ENCODE measurements at places on chromosomes 13 and 19.

DNA sequence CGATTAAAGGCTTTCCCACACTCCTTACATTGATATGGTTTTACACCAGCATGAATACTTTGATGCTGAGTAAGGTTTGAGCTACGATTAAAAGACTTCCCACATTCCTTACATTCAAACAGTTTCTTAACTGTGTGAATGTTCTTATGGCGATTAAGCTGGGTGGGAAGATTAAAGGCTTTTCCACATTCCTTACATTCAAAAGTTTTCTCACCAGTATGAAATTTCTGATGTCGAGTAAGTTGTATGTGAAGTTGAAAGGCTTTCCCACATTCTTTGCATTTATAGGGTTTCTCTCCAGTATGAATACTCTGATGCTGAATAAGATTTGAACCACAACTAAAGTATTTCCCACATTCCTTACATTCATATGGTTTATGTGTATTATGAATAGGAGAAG lies 20.0 kb downstream of the ZNF780B start:
- no peak for DNase-seq

GRCh38 chr19:30423481-30423880 lies 51.3 kb downstream of the ZNF536 start:
- no peak for DNase-seq

DNA sequence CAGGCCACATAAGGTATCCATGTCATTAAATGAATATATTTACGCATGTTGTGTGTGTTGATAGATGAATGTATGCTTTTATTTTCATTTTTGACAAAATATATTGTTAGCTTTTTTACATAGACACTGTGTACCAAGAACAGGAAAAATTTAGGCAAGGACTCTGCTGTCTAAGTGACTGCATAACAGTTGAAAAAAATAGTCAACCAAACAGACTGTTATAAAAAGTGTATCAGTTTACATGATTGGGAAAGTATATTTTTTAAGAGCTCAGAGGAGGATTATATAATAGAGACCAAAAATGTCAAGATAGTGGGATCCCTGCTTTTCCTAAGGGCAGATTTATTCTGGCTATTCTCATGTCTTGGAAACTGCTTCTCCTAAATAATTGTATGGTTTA lies 858.0 kb downstream of the SLITRK1 start:
- DNase-seq = peak; percentile 2

DNA sequence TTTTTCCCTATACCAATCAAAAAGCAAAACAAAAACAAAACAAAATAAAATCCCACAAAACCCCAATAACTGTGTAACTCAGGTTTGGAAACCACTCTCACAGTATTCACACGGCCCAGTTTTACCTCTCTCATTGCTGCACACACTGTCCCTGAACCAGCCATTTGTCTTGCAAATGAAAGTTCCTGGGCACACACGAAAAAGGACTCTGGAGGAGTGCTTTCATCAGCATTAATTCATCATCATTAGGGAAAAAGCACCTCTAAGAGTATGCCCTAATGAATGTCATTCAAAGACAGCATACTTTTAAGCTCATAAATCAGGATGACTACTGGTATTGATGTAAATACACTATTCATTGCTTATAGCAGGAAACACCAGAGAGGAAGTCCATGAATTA lies 306.3 kb downstream of the DNAJC15 start:
- no peak for DNase-seq

- no peak for DNase-seq
These were observed 5.6 kb downstream of the NDUFS7 start for GRCh38 chr19:1389033-1389940.

GRCh38 chr13:90868321-90868920 lies 479.1 kb upstream of the MIR17HG start:
- no peak for DNase-seq

DNA sequence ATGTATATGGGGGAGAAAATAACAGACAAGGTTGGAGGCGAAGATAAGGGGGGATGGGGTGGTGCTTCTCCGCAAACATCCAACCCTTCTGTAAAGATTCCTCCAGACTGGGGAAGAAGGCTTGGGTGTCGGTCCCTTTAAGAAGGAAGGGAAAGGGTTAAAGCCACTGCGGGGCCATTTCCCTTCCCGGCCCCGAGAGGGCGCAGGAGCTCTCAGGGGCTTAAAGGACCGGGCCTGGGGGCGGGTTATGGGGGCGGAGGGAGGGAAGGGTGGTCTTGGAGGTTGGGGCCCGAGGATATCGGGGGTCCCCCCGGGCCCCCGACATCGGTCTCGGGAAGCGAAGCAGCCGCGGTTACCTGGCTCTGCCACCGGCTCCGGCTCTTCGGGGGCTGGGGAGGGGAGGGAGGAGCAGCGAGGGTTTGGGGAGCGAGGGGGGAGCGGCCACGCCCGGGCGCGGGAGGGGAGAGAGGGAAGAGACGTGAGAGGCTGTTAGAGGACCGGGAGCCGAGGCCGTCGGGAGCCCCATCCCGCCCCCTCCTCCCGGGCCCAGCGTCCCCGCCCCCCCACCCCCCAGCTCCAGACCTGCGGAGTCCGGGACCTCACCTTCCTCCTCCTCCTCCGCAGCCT lies 2.8 kb downstream of the TNNT1 start:
- peak; percentile 46 for DNase-seq

DNA sequence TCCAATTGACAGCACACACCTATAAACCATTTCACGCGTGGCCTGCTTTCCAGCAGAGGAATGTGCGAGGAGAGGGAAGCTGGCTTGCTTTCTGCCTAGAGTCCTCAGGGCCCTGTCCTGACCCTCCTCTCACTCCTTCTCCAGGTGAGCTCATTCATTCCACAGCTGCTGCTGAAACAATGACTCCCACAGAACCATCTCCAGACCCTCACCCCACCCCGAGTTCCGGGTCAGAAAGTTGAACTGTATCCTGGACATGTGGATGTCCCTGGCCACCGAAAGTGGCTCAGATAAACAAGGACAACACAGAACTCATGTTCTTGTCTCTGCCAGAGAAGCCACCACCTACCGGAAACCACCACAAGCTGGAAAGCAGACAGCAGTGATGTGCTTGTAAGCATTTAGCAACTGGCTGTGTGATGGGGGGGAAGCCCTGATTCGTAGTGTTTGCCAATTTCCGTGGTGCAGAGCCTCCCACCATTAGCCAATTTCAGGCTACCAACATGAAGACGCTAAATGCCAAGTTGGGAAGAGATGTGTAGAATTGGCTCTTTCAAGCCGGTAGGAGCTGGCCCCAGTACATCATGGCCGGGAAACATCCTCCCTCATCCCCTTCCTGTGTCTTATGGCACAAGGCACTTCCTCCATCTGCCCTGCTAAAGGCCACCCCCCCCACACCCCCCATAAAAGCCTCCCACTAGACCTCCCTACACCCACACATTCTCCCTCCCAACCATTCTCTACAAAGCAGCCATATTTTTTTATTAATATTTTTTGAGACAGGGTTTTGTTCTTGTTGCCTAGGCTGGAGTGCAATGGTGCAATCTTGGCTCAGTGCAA lies 5.0 kb downstream of the SYCE2 start:
- peak; percentile 12 for DNase-seq

- no peak for DNase-seq
These were observed 55.4 kb upstream of the ATP12A start for GRCh38 chr13:24624801-24625231.

- DNase-seq = peak; percentile 24
These were observed 77.0 kb downstream of the TM9SF2 start for GRCh38 chr13:99577934-99578917.

- DNase-seq = no peak
These were observed 1467.8 kb downstream of the UQCRFS1 start for GRCh38 chr19:27744926-27745768.

GRCh38 chr13:98069985-98070384 lies 72.9 kb upstream of the FARP1 start:
- no peak for DNase-seq

DNA sequence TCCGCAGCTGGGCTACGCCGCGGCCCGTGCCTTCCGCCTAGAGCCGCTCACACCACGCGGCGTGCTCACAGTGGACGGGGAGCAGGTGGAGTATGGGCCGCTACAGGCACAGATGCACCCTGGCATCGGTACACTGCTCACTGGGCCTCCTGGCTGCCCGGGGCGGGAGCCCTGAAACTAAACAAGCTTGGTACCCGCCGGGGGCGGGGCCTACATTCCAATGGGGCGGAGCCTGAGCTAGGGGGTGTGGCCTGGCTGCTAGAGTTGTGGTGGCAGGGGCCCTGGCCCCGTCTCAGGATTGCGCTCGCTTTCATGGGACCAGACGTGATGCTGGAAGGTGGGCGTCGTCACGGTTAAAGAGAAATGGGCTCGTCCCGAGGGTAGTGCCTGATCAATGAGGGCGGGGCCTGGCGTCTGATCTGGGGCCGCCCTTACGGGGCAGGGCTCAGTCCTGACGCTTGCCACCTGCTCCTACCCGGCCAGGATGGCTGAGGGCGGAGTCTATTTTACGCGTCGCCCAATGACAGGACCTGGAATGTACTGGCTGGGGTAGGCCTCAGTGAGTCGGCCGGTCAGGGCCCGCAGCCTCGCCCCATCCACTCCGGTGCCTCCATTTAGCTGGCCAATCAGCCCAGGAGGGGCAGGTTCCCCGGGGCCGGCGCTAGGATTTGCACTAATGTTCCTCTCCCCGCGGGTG lies 7.4 kb downstream of the DBP start:
- no peak for DNase-seq

GRCh38 chr19:18167011-18167410 lies 6.6 kb upstream of the IFI30 start:
- DNase-seq = no peak

GRCh38 chr13:90675129-90675528 lies 672.4 kb upstream of the MIR17HG start:
- DNase-seq = no peak

Data from foreskin fibroblast (primary cell).